Activated CD4-positive, CD25-positive, alpha-beta regulatory T cell (primary cell): ENCODE measurements at places on chromosomes 2 and 18.

DNA sequence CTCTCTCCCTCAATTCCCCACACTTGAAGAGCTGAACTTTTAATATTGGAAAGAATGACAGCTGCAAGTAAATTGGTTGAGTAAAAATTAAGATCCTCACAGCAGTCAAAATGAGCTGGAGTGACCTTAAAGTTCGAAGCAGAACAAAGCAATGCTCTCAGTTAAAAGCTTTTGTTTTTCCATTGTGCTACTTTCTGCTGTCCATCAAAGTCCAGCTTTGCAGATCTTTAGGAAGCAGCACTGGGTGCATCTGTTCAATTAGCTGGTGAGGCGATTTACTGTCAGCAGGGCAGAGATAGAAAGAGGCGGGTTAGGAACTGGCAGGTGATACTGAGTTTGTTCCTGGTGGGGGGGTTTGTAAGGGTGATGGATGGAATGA lies 834.8 kb downstream of the CPS1 start:
- DNase-seq, result no peak

DNA sequence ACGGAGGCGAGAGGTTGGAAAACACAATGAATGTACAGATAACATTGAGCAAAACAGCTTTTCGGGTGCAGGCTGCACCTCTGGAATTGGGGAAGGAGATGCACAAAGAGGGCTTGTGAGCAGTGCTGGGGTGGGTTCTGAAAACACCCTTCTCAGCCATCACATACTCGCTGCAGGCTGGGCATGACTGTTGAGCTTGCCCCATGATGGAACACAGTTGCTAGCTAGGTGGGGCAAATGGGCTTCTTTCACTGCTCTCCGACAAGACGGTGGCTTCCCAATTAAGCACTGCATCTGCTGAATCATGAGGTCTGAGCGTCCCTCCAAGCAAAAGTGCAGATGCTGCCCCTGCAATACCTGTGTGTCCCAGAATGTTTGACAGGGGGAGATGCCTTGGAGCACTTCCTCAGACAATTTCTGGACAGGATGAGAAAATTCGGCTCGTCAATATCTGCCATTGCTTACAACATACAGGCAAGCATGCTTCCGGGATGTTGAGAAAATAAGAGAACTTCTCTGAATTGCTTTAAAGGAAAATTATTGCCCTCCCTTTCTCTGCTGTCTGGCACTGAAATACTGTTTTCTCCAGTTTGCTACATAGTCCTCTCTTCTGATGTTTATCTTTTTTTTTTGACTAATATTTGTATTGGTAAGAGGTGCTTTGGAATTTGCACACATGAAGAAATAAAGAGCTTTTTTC lies 77.3 kb upstream of the SH3BP4 start:
- no peak for DNase-seq

- no peak for DNase-seq
Observed at GRCh38 chr2:20917719-20918572, 95.0 kb upstream of the LDAH start.

GRCh38 chr18:50320719-50321118 lies 33.2 kb upstream of the CXXC1 start:
- no peak for DNase-seq

DNA sequence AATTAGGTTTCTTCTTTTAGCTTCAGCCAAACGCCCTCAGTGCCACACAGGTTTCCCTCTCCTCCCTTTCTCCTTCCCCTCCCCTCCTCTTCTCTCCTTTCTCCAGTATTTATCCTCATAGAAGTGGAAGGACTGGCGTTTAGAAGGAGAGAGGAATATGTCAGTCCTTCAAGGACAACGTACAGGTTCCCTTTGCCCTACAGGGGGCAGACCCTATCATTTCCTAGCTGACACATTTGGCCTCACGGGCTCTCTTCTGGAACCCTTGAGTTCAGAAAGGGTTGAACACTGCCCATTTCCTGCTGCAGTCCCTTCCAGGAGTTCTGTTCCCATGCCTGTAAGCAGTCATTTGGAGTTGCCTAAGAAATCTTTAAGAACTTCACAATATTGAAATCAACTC lies 46.1 kb downstream of the CDCA7 start:
- DNase-seq, result no peak

- no peak for DNase-seq
Observed at GRCh38 chr2:16275661-16276060, 335.3 kb downstream of the MYCN start.

- no peak for DNase-seq
Observed at GRCh38 chr2:127228102-127228501, 8.0 kb upstream of the CYP27C1 start.

DNA sequence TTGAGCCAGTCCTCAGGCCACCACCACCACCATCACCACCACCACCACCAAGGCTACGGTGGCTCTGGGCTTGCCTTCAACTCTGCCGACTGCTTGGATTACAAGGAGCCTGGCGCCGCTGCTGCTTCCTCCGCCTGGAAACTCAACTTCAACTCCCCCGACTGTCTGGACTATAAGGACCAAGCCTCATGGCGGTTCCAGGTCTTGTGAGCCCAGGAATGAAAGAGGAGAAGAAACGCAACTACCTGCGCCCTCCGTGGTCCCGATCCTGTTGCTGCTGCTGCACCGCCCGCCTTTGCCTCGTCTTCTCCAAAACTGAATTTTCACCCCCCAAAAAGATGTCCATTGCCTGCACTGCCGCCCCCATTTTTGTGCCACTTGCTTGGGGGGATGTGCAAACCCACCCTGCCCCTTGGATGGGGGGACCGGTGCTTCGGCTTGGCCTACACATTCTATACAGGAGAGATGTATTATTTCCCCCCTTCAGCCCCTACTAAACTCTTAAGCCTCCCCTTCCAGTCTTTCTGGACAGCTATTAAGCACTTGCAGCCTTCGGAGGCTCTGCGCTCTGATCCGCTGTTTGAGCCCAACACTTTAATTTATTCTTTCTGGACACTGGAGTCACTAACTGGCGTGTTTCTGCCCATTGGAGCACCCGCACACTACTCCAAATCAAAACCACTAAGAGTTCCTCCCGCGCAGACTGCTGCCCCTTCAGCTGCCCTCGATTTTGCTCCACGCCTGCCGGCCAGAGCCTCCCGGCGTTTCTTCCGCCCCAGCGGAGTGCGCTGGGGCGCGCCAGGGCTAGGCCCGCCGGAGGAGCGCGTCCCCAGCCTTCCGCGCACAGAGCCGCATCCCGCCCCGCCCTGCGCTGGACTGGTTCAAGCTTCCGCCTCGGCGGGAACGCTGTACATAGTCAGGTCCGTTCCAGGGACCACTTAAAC lies 5.7 kb downstream of the OTX1 start:
- DNase-seq, result no peak

- no peak for DNase-seq
Observed at GRCh38 chr2:43605079-43605655, 9.3 kb upstream of the THADA start.

DNA sequence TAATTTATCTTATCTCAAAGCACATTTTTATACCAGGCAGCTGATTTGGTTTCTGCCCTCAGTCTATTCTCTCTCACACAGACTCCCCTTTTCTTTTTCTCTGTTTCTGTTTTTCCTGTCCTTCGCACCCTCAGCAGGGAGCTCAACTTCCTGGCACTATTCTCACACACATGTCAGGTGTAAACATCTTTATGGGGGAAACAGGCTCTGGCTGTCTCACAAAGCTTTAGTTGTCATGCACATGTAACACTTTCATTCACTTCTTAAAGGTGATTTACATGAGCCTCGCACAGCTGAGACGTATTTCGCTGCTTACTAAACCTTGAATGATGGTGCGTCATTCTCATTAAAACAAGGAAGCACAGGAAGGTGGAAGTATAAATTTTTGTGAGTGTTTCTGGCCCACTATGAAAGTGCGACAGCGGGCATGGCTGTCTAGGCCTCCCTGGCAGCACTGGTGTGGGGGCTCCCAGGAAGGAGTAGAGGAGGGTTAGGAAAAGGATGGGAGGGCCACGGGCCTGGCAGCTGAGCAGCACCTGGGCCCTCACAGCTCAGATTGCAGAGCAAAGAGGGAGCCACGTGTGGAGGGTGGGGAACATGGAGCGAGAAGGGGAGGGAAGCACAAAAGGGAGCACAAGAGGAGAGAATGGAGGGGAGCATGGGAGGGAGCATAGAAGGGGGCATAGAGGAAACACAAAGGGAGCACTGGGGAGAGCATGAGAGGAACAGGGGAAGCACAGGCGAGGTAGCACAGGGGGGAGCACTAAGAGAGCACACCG lies 46.2 kb upstream of the SNTG2 start:
- no peak for DNase-seq

- no peak for DNase-seq
Observed at GRCh38 chr2:157587576-157587975, 41.1 kb downstream of the ACVR1C start.

GRCh38 chr2:109337221-109337620 lies 208.2 kb downstream of the SH3RF3 start:
- DNase-seq, result no peak

DNA sequence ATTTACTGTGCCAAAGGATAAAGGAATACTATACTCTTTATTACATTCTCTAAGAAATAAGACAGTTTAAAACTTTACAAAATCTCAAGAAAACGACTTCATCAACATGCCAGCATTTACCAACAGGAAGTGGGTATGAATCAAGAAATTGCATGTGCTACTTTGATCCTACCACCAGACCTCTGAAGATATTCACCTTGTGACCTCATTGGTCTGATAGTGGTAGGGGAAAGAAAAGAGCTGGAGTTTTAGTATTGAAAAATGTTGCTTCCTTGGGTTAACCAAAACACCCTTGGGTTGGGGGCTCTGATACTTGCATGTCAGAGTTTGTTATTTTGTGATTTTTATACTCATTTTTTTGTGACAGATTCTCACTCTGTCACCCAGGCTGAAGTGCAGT lies 84.1 kb upstream of the LPIN2 start:
- no peak for DNase-seq

DNA sequence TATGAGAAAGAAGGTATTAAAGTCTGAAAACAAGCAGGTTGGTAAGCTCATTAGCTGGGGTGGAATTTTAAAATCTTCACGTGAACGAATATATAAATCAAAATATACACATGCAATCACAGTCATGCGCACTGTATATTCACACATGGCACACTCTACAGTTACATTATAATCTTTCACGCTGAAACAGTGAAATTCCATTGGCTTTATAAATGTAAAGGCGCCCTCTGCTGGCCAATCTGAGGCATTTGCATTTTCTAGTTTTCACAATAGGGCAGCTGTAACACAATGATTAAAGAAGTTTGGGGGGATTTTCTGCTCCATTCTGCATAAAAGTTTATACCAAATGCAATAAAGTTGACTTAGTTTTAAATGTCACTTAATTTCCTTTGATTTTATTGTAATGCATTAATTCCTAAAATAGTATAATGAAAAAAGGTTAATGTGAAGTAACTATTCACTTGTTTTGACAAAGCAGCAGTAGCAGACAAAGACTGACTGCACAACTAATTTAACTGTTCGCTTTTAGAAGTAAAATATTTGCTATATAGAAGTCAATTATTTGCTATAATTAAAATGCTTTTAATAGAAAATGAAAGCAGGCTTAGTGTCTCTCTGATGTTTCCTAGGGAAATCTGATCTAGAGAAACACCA lies 17.2 kb downstream of the IFIH1 start:
- peak; percentile 26 for DNase-seq

- no peak for DNase-seq
Observed at GRCh38 chr2:108924580-108925251, 64.3 kb downstream of the EDAR start.

DNA sequence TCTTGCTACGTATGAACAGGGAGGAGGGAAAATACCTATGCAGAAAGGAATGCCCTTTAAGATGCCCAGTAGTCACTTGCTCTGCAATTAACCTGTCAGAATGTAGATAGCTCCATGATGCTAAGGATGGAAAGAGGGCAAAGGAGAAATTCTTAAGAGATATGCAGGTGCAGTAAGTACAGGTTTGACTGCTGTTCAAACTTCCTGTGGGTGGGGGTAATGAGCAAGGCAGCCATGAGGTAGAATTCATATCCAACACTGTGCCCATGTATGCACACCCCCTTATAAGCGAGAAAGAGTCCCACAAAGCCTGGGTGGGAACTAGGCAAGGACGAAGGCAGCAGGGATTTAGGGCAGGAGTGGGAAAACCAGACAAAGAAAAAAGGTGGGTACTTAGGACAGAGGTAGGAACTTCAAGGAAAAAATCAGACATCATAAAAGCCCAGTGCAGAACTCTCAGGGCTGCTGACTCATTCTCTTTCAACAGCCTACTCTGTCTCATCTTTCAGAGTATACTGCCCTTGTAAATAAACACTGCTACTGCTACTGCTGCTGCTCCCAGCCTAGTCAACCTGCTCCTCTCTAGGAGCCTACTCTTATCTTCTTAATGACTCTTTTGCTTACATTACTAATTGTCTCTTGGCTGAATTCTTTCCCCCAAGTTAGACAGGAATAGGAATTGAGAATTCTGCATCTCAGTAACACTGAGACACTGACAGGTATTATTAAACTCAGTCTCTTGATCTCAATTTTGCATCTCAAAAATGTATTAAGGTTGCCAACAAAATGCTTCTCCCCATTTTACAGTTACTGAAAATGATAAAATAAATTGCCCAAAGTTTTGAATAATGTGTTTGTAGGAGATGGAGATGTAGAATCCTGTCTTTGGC lies 189.0 kb downstream of the PTH2R start:
- DNase-seq, result no peak

DNA sequence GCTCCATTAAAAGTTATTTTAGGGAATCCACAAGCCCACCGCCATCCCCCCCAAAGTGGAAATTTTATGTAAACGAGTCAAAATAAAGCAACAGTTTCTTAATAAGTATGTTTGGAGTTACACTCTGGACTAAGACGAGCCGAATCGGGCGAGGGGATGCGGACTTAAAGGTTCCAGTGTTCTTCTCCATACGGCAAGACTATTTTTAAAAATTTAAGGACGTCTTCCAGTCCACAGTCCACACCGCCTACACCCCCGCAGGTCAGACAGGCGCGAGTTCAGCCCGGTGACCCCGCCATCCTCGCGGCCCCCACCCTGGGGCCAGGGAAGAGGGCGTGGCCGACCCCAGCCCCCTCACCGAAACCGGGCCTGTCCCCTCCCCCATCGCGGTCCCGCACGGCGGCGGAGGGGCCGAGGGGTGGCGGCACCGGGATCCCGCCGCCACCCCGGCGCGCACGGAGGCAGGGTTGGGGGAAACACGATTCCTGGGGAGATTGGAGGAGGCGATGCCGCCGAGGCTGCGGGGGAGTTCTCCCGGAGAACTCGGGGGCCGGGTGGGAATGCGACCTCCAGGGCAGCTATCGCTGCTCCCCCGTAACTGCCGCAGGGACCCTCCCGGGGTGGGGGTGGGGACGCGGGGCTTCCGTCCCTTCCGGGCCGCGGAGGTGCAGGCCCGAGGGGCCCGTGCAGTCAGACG lies 24.5 kb upstream of the SMAD7 start:
- no peak for DNase-seq

DNA sequence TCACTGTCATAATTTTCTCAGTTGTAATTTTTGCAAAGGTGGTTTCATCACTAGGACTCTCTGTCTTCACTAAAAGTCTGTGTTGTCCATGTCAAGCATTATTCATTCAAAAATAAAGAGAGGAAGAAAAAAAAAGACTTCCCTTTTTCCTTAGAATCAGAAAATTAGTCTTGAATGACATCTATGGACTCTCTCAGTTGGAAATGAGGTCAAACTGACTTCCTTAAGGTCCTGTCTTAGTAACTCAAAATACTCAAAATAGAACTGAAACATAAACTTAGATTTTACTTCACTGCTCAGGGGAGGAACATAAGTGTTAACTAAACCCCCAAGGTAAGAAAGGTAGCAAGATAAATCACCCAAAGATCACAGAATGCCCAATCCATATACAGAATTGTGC lies 2.2 kb upstream of the ZNF407 start:
- DNase-seq, result no peak

- no peak for DNase-seq
Observed at GRCh38 chr2:127776122-127776780, 34.7 kb downstream of the WDR33 start.
